Activated CD4-positive, alpha-beta T cell treated with anti-CD3 and anti-CD28 coated beads, Interleukin-2, amount 50 U/mL, for 1 hour (primary cell): ENCODE measurements at places on chromosomes 6 and 20.

- no peak for DNase-seq
Measured at GRCh38 chr6:77786935-77787629, 134.2 kb downstream of the MEI4 start.

DNA sequence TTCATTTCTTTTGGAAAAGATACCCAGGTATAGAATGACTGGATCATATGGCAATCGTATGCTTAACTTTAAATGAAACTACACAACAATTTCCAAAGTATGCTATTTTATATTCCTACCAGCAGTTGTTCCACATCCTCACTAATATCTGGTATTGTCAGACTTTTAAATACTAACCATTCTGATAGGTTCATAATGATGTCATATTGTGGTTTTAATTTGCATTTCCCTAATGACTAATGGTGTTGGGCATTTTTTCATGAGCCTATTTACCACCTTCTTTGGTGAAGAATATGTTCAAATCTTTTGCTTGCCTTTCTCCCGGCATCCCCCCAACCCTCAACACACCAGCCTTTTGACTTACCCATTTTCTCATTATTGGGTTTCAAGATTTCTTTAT is 96.2 kb upstream of the HMGN3 start:
- no peak for DNase-seq

DNA sequence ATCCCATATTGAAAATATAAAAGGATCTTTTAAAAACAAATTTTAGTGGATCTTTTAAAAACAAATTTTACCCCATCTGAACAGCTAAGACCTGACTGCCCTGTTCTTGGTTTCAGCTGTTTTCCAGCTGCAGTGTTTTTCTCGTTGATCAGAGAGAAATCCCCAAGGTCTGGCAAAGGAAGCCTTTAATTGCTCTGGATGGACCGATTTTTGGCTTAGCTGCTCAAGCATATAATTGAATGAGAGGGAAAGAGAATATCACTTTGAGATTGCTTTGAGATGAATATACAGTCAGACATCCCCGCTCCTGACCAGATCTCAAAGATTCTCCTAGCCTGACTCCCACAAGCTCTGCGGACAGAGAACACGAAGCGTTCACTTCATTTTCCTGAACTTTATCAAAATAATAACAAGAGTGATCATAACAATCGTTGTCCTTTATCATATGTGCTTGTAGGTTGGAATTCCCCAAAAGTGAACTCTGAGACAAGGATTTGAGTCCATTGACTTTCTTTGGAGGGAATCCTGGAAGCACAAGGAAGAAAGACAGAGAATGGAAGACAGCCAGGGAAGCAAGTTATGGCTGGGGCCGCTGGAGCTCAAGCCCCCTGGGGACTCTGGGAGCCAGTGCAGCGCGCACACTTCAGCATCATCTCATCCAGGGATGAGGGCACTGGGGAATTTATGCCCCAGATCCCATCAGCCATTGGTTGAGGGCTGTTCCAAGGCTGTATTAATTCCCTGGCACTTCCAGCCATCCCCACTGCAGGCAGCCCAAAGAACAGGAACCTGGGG is 101.3 kb downstream of the SNX5 start:
- no peak for DNase-seq

- peak; percentile 8 for DNase-seq
Measured at GRCh38 chr6:36033935-36034334, 6.3 kb downstream of the MAPK14 start.

GRCh38 chr6:119142041-119142440 is 63.6 kb upstream of the FAM184A start:
- no peak for DNase-seq

DNA sequence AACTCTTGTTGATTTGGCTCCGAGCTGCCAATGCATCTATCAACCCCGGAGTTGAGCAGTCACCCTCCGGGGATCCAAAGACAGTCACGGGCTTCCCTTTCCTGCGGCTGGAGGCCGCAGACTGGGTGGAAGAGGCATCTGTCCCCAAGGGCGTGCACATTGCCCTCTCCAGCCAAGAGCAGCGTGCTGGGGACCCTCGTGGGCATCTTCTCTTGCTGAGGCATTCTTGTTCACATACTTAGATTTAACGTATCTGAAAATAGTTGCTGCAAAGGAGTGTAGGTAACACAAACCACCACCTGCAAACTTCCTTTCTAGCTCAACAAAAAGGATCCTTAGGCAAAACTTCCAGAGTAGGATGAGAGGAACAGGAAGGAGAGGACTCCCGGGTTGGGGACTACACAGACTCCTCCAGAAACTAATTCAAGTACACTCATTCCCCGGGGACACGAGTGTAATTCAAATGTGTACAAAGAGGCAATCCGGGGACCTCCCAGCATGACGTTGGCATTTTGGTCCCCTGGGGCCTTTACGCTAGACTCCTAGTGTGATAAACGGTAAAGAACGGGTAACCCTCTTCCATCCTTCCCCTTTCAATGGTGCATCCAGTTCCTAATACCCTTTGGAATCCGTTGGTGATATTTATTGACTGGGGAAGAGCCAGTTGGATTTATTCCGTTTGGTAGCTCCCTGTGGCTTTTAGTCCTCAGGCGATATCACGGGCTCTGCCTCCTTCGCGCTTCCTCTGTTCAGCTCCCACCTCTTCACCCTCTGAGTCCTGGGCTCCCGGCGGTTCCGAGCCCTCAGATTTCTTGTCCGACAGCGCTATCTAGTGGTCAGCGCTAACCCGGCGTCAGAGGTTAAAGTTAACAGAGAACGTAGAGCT is 2.7 kb upstream of the COL12A1 start:
- peak; percentile 77 for DNase-seq

GRCh38 chr6:35754452-35755277 is 17.8 kb downstream of the ARMC12 start:
- DNase-seq = no peak

GRCh38 chr6:32153564-32154513 is at the start of gene PPT2:
TSS of gene PPT2 (plus strand) at chr6:32154141. CDS start at chr6:32154595, 454 bp downstream.
- DNase-seq = peak; percentile 64

GRCh38 chr6:119328254-119328653 is 21.3 kb downstream of the MAN1A1 start:
- DNase-seq = no peak

DNA sequence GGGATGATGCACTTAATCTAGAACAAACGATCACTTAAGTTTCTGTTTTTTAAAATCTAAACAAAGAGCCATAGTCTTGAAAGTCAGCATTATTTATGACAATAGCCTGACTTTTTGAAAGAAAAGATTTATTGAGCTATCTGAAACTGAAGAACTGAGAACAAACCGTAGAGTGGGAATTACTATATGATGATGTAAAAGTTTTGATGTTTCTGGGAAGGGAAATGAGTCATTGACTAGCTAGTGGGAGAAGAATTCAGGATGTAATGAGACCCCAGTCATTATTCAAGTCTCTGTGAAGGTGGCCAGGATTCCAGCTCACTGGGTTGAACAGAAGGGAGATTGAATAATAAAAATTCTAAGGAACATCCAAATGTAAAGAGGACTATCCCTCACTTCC is 83.4 kb upstream of the FABP7 start:
- DNase-seq = no peak

GRCh38 chr20:50558483-50558925 is 48.3 kb downstream of the PTPN1 start:
- no peak for DNase-seq

- no peak for DNase-seq
Measured at GRCh38 chr20:54090230-54091119, 20.1 kb upstream of the BCAS1 start.

DNA sequence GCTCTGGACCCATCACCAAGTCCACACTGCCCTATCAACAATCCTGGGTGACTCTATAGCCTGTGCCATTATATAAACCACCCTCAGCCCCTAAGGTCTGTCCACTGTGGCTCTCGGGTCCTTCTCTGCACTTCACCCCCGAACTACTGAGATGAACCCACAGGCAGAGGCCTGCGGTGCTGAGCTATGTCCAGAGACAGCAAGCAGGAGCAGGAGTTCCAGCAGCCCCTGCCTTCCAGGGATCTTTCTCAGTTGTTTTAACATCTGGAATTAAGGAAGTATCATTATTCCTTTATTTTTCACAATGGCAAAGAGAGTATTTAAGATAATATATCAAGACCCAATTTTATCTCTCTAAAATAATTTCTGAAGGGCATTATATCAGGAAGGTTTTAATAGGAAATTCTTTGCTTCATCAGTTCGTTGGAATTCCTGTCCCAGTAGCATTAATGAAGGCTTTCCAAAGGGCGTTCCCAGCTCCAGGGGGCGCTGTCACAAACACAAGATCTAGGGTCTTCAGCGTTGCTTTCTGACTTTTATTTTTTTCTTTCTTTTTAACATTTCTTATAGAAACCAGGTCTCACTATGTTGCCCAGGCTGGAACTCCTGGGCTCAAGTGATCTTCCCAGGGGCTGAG is 27.3 kb downstream of the RRBP1 start:
- DNase-seq = peak; percentile 14

GRCh38 chr6:161050134-161050765 is 58.7 kb downstream of the MAP3K4 start:
- no peak for DNase-seq

- no peak for DNase-seq
Measured at GRCh38 chr6:129175066-129175465, 292.1 kb downstream of the LAMA2 start.

DNA sequence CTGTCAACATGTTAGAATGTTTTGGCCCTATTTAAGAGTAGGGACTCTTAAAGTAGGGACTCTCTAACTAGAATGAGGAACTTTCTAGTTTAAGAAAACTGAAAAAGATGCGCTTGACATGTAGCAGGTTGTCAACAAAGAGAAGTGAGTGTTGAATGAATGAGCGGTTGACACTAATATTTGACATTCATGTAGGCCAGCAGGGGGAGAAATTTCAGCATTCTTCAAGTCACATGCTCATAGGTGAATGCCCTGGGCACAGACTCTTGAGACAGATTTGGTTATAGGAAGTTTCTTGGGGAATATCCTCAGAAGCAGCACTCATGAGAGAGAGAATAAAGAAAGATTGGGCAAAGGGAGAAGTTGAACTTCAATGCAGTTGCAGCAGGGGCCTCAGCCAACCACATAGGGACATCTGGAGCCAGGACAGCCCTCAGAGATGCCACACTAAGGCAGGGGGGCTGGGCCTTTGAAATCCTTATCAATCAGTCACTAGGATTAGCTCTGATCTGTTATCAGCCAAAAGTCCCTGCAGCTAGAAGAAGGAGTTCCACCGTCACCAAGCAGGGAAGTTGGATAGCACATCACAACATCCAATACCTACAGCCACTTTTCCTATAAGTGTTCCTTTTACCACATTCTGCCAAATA is 145.1 kb upstream of the FKBP1C start:
- no peak for DNase-seq

DNA sequence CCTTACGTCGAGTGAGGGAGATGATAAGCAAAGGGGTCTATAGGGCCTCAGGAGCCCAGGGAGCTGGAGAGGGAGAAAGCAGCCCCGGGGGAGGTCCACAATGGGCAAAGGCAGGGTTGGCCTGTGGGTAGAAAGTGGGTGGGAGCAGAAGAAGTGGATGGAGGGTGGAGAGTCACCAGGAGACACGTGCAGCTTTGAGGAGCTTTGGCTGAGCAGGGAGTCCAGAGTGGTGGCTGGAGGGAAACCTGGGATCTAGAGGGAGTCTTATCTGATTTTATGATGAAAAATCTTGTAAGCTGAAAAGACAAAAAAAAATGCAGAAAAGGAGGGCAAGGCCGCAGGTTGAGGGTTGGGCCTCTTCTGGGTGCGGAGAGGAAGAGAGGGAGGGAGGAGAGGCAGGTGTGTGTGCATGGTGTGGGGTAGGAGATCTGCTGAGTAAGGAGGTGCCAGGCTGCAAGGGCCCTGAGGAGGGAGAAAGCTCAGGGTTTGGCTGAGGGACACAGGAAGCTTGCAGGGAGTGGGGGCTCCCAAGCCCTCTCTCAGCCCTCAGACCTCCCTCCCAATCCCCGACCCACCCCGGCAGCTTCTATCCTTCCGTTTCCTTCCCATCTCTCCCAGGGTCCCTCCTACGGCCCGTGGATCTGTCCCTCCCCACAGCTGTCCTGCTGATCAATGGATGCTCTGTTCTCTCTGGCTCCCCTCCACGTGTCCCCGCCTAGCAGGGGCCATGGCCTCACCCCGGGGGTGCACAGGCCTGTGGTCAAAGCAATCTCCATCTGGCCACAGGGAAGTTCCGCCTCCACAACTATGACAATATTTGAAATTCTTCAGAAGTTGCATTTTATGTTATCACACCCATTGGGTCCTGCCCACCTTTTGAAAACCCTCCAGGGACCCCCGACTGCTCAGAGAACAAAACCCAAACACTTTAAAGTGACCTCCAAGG is 17.1 kb upstream of the BPI start:
- no peak for DNase-seq

GRCh38 chr6:12163744-12164507 is 126.2 kb upstream of the EDN1 start:
- DNase-seq = no peak

GRCh38 chr6:137813308-137813970 is 53.6 kb upstream of the TNFAIP3 start:
- DNase-seq = no peak

DNA sequence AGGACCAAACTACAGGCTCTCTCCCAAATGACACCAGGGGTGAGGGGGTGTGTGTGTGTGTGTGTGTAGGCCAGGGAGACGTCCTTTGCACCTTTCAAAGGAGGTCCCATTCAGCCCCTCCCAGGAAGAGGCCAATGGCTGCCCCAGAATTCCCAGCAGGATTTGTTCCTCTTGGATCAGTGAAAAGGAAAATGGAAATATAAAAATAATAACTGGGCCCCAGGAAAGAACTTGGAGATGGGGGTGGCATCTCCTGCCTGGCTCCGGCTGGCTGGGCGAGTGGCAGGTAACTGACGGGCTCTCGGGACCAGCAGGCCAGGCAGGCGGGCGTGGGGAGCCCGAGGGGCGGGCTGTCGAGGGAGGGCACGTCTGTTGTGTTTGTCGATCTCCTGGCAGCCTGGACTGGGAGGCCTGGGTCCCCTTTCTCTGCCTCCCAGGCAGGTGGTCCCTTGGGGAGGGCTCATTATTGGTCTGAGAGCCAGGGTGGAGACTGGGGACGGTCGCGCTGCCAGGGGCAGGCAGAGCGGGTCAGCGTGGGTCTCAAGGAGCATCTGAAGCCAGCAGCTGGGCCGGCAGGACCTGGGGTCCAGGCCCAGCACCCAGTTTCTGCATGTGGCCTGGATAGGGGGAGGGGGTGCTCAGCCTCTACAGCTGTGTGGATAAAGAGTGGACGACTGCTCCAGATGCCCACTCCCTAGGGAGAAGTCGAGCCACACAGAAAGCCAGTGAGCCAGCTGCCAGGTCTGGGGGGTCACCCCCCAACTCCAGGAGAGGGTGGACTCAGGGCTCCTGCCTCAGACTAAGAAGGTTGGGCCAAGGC is 3.1 kb downstream of the NOL4L start:
- DNase-seq = no peak

- no peak for DNase-seq
Measured at GRCh38 chr6:154945271-154945890, 49.7 kb upstream of the TIAM2 start.

- no peak for DNase-seq
Measured at GRCh38 chr20:59376109-59376841, 75.9 kb downstream of the EDN3 start.
